Activated CD8-positive, alpha-beta memory T cell treated with anti-CD3 and anti-CD28 coated beads for 48 hours (primary cell): ENCODE measurements at places on chromosomes 1 and 21.

DNA sequence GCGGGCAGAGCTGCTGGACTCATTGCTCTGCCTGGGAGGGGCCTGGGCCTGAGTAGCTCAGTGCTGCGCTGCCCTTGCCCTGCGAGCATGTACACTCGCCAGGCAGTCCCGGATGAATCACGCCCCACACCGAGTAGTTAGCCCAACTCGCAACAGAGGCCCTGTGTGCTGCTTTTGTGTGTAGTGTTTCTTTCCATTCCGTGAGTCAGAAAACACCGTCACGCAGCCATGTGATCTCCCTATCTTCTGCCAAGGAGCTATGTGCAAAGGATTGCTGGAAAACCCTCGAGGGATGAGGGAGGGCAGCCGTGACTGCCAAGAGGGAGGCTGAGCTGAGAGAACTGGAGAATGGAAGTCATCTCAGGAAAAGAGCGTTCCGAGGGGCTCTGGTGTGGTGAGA, 37.3 kb downstream of the NENF start:
- no peak for DNase-seq

GRCh38 chr21:27047283-27047657, 80.4 kb upstream of the ADAMTS5 start:
- no peak for DNase-seq

GRCh38 chr1:78716186-78716585, 66.6 kb downstream of the IFI44 start:
- DNase-seq: no peak

GRCh38 chr1:159898527-159898926, 1.4 kb downstream of the CFAP45 start:
- DNase-seq: no peak

GRCh38 chr1:184031409-184032107, 6.0 kb downstream of the COLGALT2 start:
- no peak for DNase-seq

DNA sequence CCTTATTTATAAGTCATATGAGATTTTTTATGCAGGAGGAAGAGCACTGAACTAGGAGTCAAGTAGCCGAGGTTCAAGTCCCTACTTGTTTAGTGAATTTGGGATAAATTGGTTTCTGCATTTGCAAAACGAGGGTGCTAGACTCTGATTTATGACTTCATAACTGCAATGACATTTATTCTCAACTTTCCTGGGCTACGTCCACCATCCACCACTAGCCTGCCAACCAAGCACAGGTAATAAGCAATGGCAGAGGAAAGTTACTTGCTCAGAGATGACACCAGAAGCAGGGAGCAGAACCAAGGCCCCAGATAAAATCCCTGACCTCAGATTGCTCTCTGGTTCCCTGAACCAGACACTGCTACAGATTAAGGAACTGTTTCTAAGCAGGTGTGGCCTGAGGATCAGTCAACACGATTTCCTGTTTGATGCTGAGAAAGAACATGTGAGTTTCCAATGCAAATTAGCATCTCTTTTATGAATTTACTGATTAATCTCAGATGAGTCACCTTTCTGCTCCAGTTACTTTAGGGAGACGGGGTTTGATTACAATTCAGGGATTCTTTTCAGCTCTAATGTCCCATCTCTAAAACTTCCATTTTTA, 52.7 kb downstream of the PLPP3 start:
- no peak for DNase-seq

DNA sequence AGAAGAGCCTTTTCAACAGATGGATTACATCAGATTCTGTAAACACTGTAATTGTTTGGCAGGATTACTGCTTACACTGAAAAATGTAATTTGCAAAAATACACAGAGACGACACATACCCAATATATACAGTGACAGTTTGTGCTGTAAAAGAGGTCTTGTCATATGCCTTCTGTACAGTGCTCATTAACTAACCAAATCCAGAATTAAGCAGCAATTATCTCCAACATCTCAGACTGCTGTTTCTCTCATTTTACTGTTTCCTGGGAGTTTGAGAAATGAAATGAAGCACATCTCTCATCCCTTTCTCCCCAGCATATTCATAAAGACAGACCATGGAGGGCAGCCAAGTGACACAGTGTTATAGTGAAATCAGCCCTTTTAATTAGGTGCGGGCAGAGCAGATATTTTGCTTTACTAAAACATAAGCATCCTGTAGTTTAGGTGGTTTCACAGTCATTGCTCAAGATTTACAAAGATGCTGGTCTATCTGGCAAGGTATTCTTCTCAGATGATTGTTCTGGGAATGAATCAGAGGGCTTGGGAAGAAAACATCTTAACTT, 618.4 kb upstream of the USP24 start:
- no peak for DNase-seq

GRCh38 chr1:12416101-12416500, 186.3 kb downstream of the VPS13D start:
- no peak for DNase-seq

DNA sequence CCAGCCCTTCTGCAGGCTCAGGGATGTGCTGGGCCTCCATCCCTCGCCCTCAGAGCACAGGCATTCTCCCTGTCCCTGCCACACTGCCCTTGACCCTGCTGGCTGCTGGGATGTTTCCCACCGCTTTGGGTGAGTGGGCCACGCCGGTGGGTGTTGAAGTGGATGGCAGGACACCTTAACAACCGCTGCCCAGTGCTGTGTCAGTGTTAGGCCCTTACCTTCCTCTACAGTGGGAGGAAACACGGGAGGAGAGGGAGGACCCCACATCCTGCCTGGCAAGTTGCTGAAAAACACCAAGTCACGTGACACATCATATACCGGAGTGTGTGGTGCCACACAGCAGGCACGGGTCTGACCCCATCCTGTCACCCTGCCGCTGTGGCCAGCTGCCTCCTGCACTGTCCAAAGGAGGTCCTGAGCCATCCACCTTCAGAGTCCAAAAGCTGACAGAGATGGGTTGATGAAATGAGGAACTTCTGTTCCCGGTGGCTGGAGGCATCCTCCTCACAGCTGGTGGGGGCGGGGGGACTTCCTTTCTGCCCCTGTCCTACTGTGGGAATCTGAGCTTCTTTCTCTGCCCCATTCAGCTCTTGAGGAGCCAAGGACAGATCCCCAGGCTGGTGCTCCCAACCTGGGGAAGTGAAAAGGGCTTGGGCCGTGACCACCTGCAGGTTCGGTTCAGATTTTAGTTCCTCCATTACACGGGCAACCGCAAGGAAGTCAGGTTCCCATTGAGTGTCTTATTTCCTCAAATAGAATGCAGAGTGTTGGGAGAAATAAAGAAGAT, 3.2 kb upstream of the THEMIS2 start:
- no peak for DNase-seq

GRCh38 chr1:98490099-98490498, 171.4 kb upstream of the SNX7 start:
- DNase-seq: no peak

GRCh38 chr1:177615251-177615650, 354.6 kb downstream of the SEC16B start:
- no peak for DNase-seq

GRCh38 chr1:150925080-150925479, 1.1 kb upstream of the SETDB1 start:
- no peak for DNase-seq

DNA sequence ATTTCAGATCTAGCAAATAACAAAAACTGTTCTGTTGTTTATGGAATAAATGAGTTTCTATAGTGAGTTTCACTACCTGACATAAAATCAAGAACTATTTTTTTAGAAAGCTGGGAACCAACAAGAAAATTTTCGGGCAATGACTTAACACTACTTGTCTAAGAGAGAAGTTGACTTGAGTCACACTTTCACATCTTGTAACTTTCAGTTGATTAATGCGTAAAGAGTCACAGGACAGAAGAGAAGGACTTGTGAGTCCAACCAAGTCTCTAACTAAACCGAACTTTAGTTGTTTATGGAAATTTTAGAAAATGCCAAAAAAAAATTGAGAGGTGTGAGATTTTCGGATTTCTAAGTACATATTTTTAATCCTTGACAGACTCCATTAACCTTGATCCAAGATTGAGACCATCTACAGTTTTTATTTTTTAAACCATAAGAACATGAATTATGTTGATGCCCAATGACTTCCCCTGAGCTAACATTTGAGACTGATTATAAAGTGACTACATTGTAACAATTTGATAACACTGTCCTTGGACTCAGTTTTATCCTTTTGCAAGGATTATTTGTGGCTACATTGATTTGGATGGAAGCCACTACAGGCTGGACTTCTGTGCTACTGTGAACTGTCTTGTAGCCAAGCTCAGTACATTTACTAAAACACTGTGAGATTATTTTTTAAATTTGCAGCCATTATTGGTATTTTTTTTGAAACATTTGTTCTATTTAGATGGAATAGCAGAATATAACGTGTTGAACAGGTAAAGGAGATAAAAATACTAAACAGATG, 284.0 kb downstream of the PTPRC start:
- DNase-seq: no peak

- no peak for DNase-seq
Observed at GRCh38 chr1:65896721-65897120, 104.0 kb downstream of the PDE4B start.

DNA sequence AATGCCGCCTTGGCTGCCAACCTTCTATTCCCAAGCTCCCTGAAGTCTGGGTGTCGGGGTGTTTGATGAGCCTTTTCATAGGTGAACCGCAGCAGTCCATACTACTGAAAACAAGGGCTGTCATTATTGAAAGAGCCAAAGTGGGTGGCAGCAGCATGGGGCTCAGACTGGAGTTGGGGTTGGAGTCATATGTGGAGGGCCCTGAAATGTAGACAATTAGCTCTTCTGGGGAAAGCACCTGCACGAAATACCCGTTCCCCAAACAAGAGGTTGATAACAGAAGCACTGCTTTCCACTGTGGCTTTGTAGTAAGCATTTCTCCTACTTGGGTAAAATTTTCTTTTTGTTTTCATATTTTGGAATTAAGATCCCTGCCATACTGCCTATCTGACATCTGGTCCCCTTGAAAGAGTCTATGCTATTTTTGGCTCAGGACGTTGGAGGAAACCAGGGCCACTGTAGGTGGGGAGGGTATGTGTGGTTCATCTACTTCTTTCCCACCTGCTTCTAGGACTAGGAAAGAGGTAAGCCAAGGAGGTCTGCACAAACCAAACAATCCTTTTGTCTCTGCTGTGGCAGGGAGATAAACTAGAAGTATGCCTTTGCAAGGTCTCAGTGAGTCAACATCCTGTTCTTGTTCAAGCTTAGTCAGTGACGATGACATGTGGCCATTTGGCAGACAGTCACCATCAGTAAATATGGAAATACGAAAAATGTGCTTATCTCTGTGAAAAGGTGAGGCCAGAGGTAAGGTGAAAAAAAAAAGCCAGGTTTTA, 197.0 kb upstream of the UBE2U start:
- no peak for DNase-seq

- no peak for DNase-seq
Observed at GRCh38 chr1:228420968-228421826, 4.5 kb upstream of the TRIM17 start.

DNA sequence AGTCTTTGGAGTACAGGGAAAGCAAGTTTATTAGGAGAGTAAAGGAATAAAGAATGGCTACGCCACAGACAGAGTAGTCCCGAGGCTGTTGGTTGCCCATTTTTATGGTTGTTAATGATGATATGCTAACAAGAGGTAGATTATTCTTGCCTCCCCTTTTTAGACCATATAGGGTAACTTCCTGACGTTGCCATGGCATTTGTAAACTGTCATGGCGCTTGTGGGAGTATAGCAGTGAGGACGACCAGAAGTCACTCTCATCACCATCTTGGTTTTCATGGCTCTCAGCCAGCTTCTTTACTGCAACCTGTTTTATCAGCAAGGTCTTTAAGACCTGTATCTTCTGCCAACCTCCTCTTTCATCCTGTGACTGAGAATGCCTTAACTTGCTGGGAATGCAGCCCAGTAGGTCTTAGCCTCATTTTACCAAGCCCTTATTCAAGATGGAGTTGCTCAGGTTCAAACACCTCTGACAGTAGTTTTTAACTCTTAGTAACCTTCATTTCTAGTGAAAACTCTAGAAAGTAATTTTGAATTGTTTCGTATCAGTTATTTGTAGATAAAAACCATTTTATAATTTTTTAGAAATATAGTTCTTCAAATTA, 26.2 kb downstream of the TCP10L start:
- DNase-seq: no peak

DNA sequence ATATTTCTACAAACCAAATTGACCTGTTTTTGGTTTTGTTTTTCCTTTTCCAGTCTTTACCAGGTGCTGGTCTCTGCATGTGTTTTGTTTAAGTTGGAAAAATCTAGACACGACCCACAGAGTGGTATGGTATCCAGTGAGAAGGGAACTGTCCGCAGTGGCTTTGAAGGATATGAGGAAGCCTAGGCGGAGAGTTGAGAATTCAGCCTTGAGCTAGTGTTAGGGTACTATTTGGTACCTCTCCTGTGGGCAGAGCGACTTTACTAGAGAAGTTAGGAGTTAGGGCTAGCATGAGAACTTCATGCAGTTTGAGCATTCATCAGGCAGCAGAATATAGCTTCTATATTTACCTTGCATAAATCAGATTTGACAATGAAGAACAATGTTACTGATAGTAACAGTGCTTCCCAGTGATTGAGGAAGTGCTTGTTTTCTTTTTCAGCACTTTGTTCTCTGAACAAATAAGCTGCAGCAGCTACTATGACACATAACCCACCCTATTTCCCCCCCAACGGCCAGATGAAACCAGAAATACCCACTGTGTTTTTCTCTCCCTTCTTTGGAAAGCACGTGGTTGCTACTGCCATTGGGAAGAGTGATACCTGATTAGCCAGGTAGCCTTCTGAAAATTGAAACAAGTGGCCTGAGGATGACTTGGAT, 19.0 kb downstream of the MRPS6 start:
- no peak for DNase-seq

DNA sequence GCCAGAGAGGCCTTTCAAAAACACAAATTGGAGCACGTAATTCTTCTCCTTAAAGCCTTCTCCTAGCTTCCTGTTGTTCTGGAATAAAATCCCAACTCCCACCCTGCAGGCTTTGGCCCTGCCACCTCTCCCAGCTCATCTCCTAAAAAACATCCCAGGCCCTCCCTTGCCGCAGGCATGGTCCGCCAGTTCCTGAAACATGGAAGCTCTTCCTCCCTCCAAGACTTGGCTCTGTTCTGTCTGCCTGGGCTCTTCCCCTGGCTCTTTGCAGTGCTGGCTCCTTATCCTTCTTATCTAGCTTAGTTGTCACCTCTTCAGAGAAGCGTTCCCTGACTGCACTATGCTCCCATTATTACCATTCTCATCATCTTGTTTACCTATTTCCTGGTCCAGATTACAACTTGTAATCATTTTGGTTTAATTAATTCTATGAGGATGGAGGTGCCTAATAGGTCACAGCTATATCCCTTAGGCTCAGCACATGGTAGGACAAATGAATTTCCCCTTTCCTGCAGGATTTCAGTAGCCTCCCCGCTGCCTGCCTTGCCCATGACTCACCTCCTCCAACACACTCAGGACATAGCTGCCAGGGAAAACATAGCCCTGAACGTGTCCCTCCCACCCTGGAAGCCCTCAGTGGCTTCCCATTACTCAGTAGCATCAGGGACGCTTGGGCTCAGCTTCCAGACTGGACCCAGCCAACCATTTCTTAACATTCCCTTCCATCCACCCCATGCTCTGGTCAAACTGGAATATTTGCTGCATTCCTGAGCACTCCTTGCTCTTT, 15.7 kb upstream of the IGSF21 start:
- DNase-seq: no peak

- DNase-seq: no peak
Observed at GRCh38 chr1:6131561-6131960, 48.6 kb downstream of the CHD5 start.

GRCh38 chr1:152519851-152520250, 5.6 kb downstream of the CRCT1 start:
- DNase-seq: no peak
